ENCODE measurements at places on chromosomes 2 and 18. TPM values are rescaled to one million over a fixed set of nuclear protein-coding genes. Genes with fewer than 3 reads are reported as not detected.

RIT2 gene
- not detected for total RNA-seq

AGAP1 gene
- 18.1 TPM for total RNA-seq

CLEC4F gene
- not detected for total RNA-seq

CYP26B1 gene
- 0.94 TPM for total RNA-seq

LRRTM1 gene
- total RNA-seq, result not detected

ALPI gene
- not detected for total RNA-seq

STARD6 gene
- total RNA-seq, result 0.57 TPM

DNA sequence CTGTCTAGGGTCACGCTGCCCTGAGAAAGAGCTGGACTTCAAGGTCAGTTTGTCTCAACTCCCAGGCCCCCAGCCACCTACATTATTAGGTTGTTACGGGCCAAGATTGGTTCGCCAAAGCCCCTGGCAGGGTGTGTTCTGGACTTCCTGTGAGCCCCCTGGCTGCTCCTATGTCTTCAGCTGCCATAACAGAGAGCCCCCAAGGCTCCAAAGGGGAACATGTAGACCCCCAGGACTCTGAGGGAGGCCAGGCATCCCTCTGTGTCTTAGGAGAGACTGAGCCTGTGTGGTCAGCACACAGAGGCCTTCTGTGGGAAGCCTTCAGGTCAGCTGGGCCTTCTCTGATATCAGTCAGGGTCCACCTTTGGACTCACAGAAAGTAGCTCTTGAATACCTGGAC is 58.3 kb downstream of the INHBB start:
- no peak for DNase-seq

- DNase-seq, result no peak
Measured at GRCh38 chr2:23619941-23620340, 235.0 kb downstream of the KLHL29 start.

DNA sequence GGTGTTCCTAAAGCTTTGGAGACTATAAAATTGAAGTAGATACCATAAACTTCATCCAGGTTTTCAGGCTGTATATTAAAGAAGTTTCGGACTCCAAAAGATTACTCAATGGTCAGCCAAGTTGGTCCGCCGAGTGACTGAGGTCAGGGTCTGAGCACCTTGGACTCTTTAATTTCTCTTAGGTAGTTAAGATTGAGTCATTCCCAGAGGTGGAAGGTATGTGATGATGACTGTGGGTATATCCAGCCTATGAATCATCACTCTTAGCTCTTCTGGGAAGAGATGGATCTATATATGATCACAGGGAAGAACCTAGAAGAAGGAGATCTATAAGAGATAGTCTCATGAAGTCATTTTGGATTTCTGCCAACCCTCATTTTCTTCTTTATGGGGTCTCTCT is 3.3 kb downstream of the ITGA6 start:
- DNase-seq, result no peak

DNA sequence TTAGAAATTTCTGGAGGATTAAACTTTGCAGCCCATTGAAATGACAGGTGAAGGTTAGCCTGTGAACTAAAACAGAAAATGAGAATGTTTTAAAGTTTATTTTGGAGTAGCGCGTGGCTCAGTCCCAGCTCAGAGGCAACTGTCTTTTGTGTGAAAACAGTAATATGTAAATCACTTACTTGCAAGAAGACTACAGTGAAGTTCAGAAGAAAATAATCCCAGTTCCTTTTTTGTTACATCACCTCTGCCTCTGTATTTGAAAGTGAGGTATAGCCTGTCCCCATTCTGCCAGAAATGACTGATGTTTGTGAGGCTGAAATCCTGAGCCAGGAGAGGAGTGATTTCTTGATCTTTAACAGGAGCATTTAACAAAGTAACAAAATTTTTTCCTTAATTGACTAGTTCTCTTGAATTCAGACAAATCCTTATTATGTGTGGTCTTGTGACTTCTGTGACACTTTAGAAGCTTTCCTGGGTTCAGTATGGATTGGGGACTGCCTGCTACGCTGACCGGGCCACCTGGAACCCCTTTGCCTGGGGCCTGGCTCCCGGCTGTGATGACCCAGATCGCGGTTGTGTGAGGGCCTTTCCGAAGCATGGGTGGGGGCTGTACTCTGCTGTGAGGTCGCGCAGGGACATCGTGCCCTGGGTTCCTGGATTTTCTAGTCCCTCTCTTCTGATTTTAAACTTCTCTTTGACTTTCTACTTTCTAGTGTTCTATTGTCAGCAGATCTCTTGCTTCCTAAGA is 24.3 kb downstream of the TRAPPC12 start:
- no peak for DNase-seq

DNA sequence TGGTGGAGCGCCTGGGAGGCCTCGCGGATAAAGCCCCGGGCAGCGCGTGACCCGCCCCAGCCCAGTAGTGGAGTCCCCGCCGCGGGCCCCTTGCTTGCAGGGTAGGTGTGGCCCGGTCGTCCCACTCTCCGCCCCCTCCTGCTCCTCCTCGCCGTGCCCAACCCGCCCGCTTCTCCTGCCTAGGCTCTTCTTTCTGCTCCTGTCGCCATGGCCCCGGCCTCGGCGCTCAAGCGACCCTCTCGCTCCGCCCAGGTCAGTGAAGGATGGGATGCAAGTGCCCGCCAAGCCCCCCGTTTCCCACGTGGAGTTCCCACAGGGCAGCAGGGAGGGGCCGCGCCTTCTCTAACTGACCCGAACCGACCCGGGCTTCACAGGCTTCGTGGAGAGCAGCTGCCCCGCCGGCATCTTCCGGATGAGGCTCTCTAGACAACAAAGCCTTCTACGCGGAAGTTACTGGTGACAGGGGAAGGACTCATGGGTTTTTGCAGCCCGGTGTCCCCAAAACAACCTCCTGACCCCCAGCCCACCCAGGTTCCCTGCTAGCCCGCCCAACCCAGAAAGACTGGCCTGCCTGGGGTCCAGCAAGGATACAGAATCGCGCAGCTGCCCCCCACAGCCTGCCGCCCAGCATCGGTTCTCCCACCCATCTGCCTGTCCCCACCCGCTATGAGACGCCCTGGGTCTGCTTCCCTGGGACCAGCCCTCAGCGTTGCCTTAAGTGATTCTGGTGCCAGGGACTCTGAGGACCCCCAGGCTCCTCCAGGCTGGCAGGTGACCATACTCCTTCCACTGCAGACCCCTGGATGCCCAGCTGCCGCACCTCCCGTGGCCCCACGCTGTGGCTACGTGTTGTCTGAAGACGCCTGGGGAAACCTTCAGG is 32.8 kb downstream of the TTC32 start:
- no peak for DNase-seq

DNA sequence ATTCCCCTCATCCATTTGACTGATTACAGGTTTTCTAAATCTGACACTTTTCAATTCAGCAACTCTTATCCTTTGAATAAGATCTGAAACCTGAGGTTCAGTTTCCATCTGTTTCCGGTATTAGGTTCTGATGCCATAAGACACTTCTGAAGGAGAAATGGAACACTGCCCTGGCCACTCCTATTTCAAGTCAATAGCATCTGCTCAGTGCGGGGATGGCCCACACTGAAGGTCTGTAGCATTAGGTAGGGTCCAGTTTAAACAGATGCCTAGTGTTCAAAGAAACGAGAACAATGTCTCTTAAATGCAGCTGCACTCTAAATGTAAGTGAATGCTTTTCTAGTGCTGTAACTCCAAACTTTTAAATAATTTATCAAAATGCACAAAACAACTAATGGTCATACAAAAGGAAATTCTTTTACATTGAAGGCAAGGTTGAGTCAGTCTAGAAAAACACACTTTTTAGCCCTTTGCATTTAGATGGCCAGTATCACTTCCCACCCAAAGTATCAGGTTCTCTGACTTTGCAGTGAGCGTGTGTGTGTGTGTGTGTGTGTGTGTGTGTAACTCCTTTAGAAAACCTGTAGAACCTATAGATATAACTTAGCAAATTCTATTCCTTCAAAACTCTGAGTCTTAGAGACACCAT is 78.2 kb downstream of the STK39 start:
- DNase-seq, result no peak

- no peak for DNase-seq
Measured at GRCh38 chr2:47070920-47071824, 83.9 kb downstream of the STPG4 start.

DNA sequence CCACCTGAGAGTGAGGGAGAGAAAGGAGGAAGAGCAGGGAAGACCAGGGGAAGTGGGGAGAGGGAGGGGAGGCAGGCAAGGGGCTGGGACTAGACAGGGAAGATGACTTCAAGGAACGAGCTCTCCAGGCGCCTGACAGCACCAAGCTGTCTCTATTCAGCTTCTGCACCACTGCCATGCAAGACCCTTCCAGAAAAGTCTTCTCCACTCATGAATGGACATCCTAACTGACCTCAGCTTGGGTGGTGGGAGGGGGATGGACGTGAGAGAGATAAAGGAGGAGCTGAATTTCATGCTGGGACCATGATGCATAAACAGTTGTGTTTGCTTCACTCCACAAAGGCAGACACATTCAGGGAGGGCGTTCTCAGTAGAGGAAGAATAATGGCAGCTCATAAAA is 206.4 kb upstream of the ARL4C start:
- DNase-seq, result no peak

GRCh38 chr2:1156059-1156458 is 205.4 kb downstream of the SNTG2 start:
- no peak for DNase-seq

GRCh38 chr2:169734169-169734847 is 676 bp downstream of the KLHL23 start:
- DNase-seq, result no peak

DNA sequence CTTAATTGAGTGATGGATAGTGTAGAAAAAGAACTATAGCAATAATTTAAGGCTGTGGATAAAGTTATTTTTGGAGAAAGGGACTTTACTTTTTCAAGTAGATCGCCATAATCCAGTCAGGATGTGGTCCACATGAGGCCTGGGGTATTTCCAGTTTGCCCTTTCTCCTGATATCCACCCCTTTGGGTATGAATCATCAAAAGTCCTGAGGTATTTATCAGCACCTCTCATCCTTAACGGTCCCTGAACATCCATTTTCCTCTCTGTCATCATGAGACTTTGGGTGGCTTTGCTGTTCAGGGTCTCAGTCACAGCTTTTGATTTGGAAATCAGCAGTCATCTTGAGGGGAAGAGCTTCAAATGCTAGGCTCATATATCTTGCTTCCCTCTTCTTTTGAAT is 39.3 kb upstream of the ELAC1 start:
- DNase-seq, result no peak

DNA sequence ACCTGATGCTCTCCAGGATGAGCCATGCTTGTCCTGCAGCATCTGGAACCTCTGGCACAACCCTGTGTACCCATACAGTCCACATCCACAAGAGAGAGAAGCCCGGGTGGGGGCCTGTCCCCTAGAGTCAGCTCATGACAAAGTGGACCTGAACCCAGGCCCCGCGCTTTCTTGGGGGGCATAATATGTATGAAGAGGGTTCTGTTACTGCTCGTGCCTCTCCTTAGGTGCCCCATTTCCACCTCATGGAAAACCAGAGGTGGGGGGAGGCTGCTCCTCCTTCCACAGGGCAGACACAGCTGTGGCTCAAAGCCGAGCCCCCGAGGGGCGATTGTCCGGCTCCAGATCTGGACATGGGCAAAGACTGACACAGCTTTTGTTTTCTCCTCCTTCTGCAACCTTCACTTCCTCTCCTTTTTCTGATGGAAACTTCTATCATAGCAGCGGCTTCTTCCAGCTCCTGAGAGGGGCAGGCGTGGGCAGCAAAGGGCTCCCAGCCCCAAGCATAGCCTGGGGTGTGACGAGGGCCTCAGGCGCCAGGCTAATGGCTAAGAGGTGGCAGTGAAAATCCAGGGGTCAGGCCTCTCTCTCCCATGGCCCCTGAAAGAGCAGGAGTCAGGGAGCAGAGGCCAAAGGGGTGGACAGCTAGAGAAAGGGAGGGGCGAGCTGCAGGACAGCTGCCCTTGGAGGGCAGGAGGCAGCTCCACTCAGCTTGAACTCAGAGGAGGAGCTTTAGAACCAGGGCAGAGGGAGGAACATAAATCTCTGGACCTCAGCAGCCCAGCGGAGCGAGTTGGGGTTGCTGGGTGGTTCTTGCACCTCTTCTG is 155.5 kb downstream of the ZFP36L2 start:
- DNase-seq, result no peak

GRCh38 chr18:26503382-26503781 is 45.0 kb downstream of the KCTD1 start:
- DNase-seq, result no peak

DNA sequence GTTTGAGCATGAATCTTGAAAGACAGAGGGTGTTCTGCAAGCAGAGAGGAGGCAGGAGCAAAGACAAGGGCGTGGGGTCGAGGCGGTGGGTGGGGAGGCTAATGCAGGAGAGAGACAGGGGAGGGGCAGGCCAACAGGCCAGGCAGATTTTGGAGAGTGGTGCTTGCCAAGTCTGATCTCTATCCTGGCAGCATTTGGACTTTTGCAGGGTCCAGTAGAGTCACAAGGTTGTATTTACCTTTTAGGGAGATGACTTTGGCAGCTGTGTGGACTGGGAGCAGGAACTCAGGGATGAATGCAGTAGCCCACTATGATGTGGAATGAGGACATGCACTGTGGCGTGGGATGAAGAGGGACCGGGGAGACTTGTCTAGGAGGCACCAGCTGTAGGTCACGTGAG is 15.7 kb upstream of the CEP192 start:
- no peak for DNase-seq

DNA sequence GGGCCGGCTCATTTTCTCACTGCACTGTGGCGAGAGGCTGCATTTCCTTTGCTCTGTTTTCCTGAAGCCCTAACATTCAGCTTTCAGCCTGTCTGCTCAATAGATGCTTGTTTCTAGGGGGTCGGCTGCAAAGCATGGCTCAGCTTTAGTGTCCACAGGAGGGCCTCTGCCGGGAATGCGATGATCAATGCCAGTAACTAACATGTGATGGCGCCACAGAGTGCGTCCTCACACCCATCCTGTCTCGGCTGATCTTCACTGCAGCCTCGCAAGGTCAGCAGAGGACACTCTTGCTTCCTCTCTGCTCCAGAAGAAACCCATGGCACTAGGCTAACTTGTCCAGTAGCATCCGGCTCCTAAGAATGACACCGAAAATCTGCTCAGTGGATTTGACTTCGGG is 156.4 kb upstream of the PXDN start:
- DNase-seq, result no peak

DNA sequence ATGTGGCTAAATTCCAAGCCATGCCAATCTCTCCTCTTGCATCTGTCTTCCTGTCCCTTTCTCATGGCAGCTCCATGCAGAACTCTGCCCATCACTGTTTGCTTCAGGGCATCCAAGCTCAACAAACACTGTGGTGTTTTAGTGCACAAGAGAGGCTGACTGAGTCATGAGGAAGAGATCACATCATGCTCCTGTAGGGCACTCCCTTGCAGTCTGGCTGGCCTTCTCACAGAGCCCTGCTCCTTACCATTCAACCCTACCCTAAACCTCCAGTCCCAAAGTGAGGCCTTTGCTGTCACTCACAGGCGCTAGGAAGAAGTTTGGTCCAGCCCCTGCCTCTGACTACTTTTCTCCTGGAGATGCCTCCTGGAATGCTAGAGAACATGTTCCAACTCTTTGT is 194.0 kb downstream of the LRATD1 start:
- DNase-seq, result no peak

Measured in NCI-H460 (cell line).